ENCODE measurements at places on chromosomes 4 and X.

GRCh38 chrX:122504026-122504425 is 680.1 kb upstream of the GRIA3 start:
- DNase-seq = no peak

DNA sequence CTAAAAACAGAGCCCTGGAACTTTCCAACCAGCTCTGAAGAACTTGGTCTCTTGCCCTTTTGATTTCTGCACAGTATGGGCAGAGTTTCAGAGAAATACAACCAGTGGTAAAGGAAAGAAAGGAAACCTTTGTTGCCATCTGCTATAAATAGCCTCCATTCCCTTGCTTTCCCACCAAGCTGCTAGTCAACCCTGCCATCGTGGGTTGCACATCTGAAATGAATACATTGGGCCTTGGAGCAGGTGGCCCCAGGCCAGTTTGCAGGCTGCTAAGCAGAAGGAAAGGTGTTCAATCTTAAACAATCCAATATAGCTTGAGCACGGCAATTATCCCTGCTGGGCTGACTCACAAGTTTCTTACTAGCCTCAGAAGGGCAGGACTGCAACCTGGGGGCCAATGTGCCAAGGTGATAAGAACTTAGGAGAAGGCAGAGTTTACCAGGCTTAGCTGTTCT is 142.5 kb downstream of the PPARGC1A start:
- DNase-seq = no peak

DNA sequence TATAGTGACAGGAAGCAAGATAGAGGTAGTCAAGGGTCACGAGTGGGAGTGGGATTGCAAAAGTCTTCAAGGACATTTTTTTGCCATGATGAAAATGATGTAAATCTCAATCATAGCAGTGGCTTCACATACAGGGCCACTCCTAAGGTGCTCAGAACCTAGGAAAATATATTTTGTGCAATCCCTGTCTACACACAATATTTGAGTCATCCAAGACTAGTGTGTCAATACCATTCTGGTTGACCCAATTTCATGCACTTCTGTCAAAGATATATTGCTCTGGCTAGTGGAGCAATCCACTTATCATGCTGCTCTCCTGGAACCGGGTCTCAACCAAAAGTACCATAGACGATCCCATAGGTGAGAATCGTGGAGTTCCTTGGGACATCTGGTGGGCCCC is 24.2 kb upstream of the XPNPEP2 start:
- DNase-seq = no peak

DNA sequence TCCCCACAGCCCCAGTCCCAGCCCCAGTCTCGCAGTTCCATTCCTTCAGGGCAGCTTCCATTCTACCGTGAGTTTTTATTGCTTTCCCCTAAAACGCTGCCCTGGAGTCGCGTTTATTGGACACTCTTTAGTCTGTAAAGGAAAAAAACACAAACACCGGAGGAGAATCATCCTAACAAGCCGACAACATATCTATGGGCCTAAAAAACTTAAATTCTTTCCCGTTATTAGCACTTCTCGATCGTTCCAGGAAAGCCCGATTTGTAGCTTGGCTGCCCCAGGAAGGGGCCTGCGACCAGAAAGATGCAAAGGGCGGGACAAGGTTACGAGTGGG is 178.5 kb downstream of the CBR4 start:
- DNase-seq = no peak

- no peak for DNase-seq
These were observed at the start of gene HTRA3 for GRCh38 chr4:8269535-8270417. TSS of gene HTRA3 (plus strand) at chr4:8269754. CDS start at chr4:8269969, 215 bp downstream.

DNA sequence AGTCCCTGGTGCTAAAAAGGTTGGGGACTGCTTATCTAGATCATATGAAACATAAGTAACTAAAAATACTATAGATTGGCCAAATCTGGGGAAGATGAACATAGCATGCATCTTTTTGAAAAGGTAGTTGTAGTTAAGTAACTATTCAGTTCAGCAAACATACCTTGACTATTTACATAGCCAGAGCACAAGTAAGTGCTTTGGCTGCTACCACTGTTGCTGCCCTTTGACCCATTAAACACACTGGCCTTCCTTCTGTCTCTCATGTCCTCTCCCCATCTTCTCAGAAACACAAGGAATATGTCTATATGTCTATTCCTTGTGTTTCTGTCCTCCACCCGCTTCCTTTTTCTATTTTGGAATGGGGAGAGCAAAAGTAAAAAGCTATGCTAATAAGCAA is 87.9 kb upstream of the SPRY1 start:
- DNase-seq = no peak

- no peak for DNase-seq
These were observed 470.8 kb upstream of the IGFBP7 start for GRCh38 chr4:57580710-57581599.

- no peak for DNase-seq
These were observed 591.5 kb downstream of the GALNTL6 start for GRCh38 chr4:172404676-172405075.

GRCh38 chr4:183492791-183493222 is 12.1 kb upstream of the ING2 start:
- DNase-seq = no peak

GRCh38 chr4:47668810-47669408 is 169.0 kb downstream of the CORIN start:
- DNase-seq = peak; percentile 7

DNA sequence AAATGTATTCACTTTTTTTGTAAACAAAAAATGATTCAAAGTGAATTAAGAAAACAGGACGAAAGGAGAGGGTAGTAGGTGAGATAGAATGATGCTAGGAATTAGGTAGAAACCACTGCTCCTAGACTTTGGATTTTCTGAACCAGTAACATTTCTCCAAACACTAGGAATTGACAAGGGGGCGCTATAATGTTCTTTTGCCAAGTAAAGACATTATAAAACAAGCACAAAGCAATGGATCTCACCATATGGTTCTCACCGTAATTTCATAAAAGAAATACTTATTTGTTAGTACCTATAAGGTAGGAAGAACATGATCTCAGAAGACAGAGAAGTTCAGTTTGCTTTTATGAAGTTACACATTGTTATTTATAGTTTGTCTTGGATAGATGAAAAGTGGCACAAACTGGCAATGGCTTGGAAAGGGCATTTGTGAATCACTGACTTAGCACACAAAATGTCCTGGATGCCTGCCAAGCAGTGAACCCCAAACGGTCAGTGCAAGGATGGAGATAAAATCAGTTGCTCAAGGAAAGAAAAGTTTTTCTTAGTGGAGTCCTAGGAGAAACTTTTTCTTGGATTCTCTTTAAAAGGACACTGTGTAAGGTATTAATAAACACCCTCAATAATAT is 8.1 kb upstream of the TBC1D1 start:
- no peak for DNase-seq

- DNase-seq = no peak
These were observed 171.2 kb downstream of the PPP3CA start for GRCh38 chr4:101175896-101176676.

GRCh38 chr4:83658806-83659205 is 122.9 kb downstream of the GPAT3 start:
- no peak for DNase-seq

DNA sequence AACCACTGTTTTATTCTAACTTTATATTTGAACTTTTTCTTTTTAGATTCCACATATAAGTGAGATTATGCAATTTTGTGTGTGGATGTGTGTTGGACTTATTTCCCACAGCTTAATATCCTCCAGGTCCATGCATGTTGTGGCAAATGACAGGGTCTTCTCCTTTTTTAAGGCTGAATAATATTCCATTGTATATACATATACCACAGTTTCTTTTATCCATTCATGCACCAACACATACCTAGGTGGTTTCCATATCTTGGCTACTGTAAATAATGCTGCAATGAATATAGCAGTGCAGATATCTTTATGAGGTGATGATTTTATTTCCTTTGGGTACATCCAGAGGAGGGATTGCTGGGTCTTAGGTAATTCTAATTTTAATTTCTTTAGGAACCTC is 69.0 kb downstream of the SNCA start:
- no peak for DNase-seq

GRCh38 chrX:88982933-88983332 is 235.9 kb downstream of the CPXCR1 start:
- DNase-seq = no peak

DNA sequence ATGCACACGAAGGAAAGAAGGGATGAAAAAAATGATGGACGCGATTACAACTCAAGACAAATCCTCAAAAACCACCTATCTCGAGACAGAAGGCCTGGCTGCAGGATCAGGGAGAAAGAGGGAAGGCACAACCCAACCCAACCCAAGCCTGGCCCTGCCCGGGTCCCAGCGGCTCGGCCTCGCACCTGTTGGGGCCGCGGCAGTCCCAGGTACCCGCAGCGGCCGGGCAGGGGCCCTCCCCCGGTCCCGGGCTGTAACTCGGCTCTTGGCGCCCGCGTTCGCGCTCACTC is 464 bp downstream of the RASGEF1B start:
- no peak for DNase-seq

DNA sequence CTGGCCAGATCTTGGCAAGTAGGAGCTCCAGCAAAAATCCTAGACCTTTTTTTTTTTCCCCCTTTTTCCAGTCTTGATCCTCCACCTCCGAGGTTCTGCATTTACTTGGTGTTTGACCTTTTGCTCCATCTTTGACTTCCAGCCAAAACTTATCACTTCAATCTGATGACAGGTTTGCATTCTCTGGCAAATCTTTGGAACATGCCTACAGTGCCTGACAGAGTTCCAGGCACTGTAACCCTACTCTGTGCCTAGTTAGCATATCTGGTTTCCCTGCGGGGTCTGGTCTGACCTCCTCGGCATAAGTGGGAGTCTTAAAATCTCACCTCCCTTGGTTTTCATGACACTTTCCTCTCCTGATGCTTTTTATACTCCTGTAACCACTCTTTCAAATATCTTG is 39.4 kb upstream of the NR3C2 start:
- no peak for DNase-seq

GRCh38 chr4:132763465-132763864 is 385.6 kb upstream of the PCDH10 start:
- DNase-seq = no peak

DNA sequence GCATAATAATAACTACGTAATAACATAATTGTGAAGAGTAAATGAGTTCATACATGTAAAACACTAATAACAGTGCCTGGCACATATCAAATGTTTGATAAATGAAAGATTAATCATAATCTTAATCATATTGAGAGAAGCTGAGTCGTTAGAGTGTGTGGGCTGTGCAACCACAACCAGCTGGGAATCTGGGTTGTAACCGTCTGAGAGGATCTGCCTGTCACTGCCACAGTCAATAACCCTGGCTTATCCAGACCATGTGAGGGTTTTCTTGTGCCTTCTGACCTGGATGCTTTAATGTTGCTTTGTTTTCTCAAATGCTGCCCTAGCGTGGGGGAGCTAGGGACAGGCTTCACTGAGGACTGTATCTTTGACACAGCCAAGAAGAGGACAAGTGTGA is 73.9 kb downstream of the TRPC5 start:
- DNase-seq = peak; percentile 1

DNA sequence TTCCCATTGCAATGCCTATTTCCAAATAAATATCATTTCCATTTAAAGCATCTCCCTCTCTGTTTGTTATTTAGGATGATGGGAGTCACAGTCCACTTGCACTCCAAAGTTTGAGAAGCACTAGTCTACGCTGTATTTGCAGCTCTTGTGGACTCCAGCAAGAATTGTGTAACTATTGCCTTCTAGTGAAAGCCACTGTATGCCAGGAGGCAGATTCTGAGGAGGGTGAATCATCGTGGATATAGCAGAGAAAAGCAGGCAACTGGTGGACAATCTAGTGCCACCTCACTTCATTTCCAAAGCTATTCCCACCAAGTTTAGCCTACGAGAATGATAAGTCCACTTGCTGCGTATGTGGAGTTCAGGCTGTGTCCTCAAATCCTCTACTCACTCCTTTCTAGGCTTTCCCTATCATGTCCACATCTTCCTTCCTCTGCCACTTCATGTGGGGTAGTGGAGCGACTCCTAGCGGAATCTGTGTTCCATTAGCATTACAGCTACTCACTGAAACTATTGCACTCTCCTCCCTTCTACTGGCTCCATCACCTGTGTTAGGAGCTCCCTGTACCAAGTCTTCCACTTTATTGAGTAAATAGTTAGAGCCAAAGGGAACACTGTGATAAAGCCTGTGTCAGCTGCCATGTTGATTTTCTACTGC is 501.8 kb upstream of the GALNT7 start:
- DNase-seq = no peak

DNA sequence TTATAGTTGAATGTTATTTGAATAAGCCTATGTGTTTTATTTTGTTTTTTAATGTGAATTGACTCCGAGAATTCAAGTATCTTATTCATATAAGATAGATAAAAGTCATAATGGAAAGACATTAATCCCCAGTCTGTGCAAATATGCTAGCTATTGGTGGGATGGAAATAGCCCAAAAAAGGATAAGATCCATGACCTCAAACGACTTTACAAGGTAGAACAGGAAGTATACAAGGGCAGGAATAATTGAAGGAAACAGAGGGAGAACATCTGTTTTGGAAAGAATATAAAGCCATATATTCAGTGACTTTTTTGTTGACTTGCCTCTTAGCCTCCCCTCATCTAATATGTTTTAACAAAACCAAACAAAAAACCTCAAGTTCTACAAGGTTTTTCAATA is 9.0 kb downstream of the ABCE1 start:
- no peak for DNase-seq

DNA sequence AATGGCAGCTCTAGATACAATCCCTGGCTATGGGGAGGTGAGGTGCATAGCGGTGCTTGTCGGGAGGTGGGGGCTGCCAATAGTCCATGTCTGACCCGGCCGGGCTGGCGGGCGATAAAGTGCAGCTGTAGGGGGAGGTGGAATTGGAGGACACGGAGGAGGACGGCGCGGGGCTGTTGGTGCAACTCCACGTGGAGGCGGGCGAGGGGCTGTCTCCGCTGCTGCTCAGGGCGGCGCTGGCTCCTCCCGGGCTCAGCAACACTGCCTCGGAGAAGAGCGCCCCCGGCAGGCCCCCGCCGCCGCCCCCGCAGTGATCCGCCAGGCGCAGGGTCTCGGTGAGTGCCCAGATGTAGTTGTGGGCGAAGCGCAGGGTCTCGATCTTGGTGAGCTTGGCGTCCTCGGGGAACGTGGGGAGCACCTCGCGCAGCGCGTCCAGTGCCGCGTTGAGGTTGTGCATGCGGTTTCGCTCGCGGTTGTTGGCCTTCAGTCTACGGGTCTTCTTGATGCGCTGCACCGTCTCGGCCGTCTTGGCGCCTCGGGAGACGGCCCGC is 1.3 kb downstream of the NEUROG2 start:
- DNase-seq = peak; percentile 23

- no peak for DNase-seq
These were observed 233.4 kb downstream of the CFAP299 start for GRCh38 chr4:80568891-80569290.

- no peak for DNase-seq
These were observed 575 bp downstream of the SLC25A6 start for GRCh38 chrX:1391370-1391706.

GRCh38 chr4:153181293-153181692 is 22.9 kb upstream of the TRIM2 start:
- DNase-seq = no peak

DNA sequence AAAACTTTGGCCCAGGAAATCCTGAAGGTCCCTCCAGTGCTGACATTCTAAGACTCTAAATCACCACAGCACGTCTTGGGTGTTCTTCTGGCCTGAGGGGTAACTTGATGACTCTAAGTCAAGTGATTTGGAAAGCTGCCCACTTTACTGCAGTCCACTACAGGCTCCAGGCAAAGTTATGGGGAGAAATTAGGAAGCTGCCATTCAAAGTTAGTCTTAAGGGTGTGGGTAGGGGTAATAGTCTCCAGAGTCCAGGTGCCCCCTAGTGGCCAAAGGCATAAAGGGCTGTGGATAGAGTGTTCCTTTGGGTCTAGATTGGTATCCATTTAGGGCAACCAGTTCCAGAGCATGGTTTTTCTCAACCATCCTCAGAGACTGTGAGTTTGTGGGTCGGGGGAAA is 38.7 kb upstream of the SLC16A2 start:
- peak; percentile 69 for DNase-seq
